ENCODE measurements at places on chromosomes 1 and 21.

DNA sequence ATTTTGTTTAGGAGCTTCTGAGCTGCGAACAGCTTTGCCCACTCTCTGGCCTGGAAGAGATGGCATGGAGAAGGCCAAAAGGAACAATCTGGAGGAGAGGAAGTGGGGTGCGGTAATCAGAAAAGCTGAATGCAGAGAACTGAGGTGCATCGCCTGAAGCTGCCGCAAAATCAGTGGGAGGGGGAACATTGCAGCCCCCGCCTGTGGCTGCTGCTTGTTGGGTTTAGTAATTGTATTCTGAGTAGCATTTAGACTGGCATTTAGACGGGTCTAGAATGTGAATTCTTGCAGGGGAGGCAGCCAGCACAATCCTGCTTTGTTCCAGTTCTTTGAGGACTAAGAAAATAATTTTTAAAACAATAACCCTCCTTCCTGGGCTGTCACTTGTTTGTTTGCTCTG lies 25.4 kb downstream of the NFASC start:
- DNase-seq: no peak

- DNase-seq: no peak
These were observed 1911.8 kb downstream of the MRPL39 start for GRCh38 chr21:23695443-23695842.

DNA sequence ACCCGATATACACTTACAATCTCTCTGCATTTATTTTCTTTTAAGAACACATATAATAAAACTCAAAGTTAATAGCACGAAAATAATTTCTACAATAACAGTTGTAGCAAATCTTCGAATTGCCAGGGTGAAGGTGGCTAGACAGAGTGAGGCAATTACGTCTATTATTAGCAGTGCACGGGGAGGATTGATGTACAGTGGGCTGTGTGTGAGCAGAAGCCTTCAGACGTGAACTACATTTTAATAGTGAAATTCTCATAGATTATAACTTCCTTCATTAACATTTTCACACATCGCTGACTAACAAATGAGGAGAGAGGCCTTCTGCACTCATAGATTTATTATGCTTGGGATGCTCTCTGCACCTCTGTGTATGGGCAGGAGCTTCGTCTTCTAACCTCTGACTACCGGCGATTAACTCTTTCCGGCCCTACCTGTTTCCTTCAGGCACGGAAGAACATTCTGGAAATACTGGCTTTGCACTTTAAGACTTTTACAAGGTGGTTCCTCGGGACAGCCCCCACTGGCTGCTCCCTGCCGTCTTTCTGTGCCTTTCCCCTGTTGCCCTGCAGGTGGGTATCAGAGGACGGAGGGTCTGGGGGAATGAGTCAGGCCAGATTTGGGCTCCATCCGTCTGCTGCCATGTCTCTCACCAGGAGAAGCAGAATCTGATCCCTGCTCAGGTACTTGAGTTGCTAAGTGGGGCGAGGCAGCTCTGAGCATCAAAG lies 200.5 kb downstream of the CAMTA1 start:
- no peak for DNase-seq

DNA sequence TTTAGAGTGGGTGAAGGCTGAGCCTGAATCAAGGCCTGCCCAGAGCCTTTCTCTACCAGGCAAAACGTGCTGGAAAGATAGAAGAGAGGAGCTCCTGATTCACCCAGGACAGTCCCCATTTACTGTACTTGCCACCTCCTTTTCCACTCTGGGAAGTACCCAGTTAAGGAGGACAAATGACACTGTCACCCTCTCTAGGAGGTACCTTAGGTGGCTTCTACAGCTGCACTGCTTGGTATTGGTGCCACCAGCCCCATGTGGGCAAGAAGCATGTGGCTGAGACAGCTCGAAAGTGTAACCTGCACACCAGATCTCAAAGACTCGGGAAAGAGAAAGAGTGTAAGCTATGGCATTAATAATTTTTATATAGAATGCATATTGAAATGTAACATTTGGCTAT lies 42.3 kb downstream of the RUNX1 start:
- no peak for DNase-seq

- DNase-seq: no peak
These were observed 3.4 kb upstream of the ANGPTL3 start for GRCh38 chr1:62593825-62594394.

DNA sequence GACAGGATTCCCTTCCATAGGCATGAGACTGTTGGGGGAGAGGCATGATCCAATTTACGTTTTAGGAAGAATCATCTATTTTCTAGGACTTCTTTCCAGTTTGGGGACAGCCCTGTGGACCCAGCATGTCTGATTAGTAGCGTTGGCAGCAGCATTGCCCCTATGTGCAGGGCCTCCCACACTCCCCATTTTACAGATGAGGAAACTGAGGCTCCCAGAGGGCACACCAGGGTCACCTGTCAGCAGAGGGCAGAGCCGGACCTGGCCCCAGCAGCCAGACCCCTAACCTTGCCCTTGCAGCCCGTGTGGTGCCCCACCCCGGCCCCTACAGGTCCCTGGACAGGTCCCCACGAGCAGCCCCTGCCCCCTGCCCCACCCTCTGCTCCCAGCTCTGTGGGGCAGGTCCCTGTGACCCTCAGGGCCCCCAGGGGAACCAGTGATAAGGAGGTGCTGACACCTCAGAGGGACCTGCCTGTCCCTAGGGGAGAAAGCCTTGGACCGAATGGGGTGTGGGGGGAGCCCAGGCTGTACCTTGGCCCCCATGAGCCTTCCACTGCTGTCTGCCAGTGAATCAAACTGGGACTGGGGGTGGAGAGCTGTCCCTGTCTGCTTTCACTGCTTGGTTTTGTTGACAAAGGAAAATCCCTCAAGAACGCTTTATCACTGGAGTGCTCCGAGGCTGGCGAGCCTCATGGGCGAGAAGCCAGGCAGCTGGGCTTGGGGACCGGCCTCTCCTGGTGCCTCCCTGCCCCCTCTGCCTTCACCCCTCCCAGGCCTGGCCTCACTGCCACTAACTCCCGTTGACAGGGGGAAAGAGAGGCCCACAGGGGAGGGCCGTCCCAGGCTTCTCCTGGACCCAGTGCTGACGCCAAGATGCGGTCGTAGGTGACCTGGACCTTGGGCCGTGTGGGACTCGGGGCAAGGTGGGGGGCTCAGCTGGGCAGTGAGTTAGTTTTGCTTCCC lies 39.4 kb upstream of the CCDC27 start:
- DNase-seq: no peak

DNA sequence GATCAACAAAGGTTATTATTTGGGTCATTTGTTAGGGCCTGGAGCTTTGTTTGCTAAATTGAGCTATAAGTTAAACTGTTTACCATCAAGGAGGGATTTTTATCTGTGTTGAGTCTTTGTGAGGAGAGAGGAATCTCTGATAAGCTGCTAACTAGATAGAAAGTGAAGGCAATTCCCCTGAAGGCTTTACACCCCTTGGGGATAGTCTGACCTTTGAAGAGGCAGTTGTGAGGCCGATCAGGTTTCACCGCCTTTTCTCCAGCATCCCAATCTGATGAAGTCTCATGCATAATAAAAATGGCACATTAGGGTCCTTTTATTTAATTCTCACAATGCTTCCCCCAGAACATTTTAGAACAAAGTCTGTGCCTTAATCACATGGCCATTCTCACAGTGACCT lies 21.8 kb downstream of the C1orf21 start:
- no peak for DNase-seq

GRCh38 chr1:86915737-86916235 lies 1.4 kb downstream of the HS2ST1 start:
- DNase-seq: peak; percentile 15

DNA sequence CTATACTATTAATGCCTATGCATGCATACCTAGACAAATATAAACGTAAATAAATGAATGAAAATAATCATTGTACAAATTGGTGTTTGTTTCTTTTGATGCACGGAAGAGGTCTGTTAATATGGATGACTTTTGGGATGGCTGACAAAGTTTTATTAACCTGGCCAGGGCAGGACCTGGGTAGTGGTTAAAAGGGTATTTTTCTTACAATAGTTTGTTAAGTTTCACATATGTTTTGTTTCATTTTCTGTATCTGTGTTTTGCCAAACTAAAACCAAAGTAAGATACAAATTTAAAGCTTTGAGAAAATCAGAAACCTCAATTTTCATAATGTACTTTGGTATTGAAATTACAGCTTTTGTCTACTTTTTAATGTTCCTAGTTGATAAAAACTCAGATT lies 222.7 kb upstream of the OLFM3 start:
- no peak for DNase-seq

DNA sequence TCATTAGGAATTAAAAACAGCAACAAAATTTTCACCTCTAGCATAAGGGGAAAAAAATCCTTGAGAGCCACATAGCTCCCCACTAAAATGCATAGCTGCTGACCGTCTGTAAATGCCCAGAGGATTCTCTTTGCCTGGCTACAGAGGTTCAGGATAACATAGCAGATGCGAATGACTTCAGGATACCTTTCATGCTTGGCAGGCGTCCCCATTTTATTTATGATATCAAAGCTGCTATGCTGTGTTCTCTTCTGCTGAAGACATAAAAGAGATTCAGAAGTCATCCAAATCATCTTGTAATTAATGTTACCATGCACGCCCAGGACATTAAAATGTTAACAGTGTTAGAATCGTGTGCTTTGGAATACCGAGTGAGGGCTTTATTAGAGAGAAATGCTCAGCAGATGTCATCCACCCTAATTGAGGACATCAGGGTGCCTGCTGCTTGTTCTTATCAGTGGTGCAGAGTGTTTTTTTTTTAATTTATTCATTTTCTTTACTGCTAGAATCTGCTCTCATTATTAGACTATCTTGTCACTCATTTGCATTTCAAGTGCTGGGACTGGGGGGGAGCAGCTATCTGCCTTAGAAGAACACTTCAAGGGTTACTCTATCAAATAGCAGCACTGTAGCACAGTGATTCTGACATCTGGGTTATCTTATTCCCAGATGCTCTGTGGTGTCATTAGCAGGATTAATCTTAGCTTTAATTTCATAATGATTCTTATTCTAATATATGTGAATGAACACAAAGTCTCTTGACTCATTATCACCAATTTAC lies 139.5 kb downstream of the ZNF326 start:
- no peak for DNase-seq

GRCh38 chr1:150150133-150151021 lies 661 bp downstream of the PLEKHO1 start:
- DNase-seq: peak; percentile 67

GRCh38 chr1:65066419-65066765 lies 81.6 kb upstream of the AK4 start:
- DNase-seq: no peak

All from GM23248 (cell line).